CMK (cell line): ENCODE measurements at places on chromosomes 11 and 22.

DNA sequence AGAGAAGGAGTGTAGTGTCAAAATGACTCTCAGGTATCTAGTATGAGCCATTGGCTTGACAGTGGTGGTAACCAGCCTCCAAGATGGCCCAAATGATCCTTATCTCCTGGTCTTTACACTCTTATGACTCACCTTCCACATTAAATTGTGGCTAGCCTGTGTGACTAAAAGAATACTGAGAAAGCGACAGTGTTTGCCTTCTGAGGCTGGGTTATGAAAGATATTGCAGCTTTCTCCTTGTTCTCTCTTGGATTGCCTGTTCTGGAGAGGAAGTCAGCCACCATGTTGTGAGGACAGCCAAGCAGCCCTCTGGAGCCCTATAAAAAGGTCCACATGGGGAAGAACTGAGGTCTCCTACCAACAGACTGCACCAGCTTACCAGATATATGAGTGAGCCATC is 15.8 kb downstream of the C11orf71 start:
- DNase-seq, result no peak

GRCh38 chr11:1342946-1343345 is 33.5 kb upstream of the TOLLIP start:
- no peak for DNase-seq

- DNase-seq, result no peak
Measured at GRCh38 chr11:68710409-68710808, 26.1 kb downstream of the GAL start.

- DNase-seq, result no peak
Measured at GRCh38 chr11:87819151-87819550, 356.1 kb downstream of the RAB38 start.

- DNase-seq, result no peak
Measured at GRCh38 chr11:69649576-69649900, 8.6 kb downstream of the CCND1 start.

DNA sequence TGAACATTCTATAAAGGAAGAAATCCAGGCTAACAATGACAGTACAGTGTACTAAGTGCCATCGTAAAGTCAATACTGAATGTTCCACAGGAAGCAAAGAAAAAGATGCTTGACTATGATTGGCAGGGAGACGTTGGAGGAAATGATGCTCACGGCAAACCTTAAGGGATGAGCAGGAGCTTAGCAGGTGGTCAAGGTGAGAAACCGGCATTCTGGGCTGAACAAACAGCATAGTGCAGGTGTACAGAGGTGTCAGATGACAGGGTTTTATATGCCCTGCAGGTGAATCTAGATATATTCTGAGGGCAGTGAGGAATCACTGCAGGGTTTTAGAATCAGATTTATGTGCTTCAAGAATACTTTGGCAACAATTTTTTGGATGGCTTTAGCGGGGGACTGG is 85.3 kb upstream of the HEPHL1 start:
- no peak for DNase-seq

DNA sequence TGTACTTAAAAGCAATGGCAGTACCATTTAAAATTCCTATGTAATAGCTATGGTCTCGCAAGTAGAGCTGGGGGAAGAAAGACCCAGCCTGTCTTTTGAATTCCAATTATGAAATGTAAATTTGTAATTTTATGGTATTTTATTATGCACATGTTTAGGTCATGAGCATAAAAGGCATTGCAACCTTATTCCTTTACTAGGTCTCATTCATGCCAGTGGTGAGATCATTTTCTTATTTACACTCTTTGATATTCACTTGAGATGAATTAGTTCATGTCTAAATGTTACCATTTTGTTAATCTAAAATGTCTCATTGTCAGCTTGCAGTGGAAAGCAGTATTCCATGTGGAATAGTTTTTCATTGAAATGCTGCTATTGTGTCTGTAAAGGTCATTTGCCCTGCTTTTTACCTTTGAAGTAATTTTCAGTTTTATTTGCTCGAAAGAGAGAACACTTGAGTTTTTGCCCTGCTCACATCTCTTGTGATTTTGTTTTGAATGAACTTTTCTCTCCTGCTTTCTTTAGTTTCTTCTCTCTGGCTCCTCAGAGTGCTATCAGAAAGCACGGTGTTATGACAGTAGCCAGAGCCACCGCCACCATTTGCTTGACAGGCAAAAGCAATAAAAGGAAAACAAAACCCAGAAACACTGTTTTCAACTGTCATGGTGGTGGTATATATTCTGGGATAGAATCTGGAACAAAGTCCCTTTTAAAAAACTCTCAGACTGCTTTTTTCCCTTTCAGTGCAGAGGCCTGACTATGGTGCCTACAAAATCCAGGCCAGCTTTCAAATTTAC is 37.2 kb upstream of the RAG2 start:
- no peak for DNase-seq

- no peak for DNase-seq
Measured at GRCh38 chr22:49853981-49854831, 562 bp downstream of the ZBED4 start.
